ENCODE measurements at places on chromosomes 13 and 19.

DNA sequence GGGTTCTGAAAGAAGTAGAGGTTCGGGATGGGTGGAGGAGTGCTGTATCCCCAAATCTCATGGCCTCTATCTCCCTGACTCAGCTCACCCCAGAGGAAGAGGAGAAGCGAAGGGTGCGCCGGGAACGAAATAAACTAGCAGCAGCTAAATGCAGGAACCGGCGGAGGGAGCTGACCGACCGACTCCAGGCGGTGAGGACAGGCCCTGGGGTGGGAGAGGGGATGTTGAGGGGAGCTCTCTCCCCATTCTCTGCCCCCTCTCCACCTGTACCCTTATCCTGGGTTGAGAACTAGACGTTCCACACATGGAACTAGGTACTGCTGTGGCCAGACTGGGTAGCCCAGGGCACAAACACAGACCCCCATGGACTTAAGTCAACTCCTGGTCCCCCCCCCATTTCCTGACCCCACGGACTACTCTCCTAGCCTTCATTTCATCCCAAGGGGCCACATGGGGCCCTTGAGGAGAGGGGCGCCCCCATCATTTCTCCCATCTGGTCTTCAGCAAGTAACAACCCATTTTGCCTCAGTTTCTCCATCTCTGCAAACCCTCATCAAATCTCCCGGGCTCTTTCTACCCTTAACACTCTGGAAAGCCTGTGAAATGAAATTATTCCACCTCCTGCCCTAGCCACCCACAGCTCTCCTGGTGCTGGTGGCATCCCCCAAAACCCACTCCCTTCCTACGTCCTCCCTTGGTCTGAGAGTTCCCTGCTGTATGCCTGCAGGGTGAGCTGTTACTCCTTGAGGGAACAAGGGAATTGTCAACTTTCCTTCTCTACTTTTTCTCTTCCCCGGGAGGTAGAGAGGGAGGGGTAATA lies 3.5 kb downstream of the FOSB start:
- DNase-seq, result no peak

- no peak for DNase-seq
These were observed 473.5 kb downstream of the GPC6 start for GRCh38 chr13:93700115-93700514.

DNA sequence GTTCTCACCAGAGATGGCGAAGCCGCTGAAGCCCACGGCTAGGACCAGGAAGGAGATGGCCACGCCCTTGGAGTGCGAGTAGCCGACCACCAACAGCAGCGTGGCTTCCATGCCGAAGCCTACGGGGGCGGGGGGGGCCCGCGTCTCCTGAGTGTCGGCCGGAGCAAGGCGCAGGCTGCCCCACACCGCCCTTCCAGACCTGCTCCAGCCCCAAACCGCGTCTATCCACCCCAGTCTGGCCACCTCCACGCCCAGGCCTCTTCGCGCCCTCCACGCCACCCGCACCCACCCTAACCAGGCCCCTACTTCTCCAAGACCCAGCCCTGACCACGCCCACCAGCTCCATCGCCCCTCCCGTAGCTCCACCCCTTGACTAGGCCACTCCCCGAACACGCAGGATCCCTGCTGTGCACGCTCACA lies 6.2 kb downstream of the GFY start:
- DNase-seq, result no peak

DNA sequence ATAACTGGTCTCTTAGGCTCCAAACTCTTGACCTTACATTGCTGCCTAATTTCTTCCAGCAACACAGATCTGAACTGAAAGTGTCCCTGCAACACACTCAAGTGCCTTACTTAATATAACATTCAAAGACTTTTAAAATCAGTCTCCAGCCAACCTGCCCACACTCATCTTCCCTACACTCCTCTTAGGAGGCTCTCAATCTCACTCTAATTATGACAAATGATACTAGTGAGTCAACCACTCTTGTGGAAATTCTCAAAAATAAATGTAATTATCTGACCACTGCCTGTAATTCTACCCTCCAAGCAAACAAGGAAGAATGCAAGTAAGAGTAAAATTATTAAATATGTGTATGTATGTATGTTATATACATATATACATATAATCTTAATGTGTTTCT lies 348.1 kb upstream of the MIR17HG start:
- DNase-seq, result no peak

DNA sequence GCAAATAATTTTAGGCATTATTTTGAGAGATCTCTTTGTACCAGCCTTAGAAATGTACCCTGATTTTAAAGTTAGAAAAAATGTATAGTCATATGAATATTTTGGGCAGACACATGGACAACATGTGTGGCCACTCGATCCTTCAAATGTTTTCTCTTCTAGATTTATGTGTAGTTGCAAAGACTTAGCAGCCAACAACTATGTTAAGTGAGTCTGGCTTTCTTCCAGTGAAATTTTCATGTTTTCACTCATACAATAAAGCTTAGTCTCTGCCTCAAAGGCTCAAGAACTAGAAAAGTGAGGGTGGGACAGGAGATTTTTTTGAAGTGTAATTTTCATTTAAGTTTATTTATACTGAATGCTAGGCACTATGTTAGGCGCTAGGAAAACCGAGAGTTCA lies 207.7 kb upstream of the DACH1 start:
- no peak for DNase-seq

GRCh38 chr13:102584434-102584833 lies 12.4 kb upstream of the TPP2 start:
- DNase-seq, result no peak

- no peak for DNase-seq
These were observed 11.5 kb downstream of the PLPP2 start for GRCh38 chr19:279656-280055.

DNA sequence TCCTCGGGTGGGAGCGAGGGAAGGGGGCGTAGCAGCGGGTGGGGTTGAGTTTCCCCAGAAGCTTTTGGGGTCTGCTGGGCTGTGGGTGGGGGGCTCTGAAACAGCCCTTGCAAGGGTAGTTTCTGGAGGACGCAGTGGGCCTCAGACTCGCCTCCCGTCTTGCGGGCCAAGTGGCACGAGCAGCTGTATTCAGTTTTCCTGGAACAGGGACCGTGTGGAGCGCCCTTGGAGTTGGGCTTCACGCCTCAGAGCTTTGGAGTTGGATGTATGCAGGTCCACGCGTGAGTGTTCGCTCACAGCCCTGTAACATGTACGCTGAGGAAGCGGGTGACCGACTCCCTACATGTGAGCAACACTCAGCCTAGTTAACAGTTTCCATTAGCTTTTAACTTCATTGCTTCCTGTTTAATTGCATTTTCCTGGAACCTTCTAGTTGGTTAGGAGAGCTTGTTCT lies 603 bp downstream of the TM9SF2 start:
- no peak for DNase-seq

DNA sequence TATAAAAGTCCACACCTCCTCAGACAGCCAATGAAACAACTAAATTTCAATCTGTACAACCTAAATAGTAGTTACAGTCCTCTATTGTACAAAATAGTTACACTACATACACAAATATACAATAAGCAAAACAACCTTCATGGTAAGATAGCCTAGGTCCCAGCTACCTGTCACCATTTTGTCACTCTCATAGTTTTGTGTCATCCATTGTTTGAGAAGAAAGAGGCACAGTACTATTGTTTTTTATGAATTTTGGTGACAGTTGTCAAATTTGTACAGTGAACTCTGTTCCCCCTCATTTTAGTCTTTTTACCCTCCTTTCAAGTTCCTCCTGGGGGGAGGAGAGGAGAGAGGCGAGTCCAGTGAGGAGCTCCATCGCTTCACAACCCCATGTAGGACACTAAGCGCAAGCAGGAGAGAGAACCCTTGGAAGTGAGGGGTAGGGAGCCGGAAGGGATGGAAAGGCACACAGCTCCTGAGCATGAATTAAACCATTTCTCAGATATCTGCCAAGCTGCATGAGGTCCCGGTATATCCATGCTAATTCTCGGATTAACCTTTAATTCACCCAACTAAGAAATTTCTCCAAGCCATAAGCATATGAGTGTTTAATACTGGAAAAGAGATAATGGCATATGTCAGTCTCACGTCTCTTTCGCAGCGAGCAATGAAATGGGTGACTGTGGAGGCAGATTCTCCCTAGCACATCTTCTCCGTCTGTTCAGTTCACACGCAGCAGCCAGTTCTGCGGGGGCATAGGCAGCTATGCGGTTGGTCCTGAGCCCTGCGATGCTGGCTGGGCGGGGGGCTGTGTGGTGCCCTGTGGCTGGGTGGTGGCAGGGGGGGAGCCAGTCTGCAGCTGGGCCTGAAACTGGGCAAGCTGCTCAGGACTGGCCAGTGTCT lies 60.5 kb downstream of the SERP2 start:
- DNase-seq, result no peak

GRCh38 chr13:99948907-99949678 lies 22.5 kb downstream of the ZIC5 start:
- DNase-seq, result no peak

GRCh38 chr19:21321134-21321533 lies 8.1 kb downstream of the ZNF708 start:
- DNase-seq, result no peak

GRCh38 chr19:17415121-17415520 lies 4.7 kb upstream of the MVB12A start:
- no peak for DNase-seq

GRCh38 chr19:33997690-33998089 lies 174.6 kb upstream of the LSM14A start:
- DNase-seq, result no peak

- no peak for DNase-seq
These were observed 9.5 kb upstream of the MBNL2 start for GRCh38 chr13:97212601-97213040.

DNA sequence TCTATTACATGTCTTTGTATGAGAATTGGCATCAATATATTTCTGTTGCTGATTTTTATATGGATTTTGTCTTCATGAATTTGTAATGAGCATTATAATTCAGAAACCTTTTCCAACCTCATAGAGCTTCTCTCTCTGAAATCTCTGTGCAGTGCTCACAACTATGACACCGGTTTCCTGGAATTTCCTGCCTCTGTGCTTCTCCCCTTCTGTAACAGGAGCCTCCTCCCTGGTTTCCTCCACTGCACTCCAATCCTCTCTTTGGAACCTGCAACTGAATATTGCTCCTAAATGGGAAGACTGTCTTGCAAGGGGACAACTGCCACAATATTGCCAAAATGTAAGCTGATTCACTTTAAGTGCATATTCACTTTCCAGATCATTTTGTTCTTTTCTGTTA lies 1147.9 kb downstream of the UQCRFS1 start:
- DNase-seq, result no peak

DNA sequence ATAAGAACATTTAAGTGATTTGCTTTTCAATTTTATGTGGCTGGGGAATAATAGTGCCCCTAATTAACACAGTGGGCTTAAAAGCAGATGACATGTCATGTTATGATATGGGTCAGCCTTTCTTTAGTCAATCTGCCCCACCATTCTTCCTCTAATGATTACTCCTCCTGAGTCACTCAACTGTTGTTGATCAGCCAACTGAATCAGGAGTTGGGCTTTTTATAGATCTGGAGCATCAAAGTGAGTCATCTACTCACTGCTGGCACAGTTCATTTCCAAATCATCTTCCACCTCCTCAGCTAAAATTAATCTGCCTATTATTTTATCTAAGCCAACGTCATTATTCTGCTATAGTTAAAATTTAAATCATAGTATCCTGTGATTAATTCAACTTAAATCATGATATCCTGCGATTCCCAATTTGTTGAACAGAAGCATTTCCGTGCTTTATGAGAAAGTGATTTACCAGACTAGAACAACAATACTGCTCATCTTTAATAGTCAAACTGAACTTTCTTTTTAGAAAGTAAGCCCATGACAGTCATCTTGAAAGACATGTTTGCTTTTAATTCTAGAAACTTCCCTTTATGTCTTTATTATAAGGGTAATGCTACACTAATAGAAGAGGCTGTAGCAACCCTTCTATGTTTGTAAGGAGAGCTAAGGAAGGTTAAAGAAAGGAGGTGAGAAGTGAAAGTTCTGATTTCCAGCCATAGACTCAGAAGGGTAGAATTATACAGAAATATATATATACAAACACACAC lies 551.4 kb downstream of the TBC1D4 start:
- DNase-seq, result no peak

DNA sequence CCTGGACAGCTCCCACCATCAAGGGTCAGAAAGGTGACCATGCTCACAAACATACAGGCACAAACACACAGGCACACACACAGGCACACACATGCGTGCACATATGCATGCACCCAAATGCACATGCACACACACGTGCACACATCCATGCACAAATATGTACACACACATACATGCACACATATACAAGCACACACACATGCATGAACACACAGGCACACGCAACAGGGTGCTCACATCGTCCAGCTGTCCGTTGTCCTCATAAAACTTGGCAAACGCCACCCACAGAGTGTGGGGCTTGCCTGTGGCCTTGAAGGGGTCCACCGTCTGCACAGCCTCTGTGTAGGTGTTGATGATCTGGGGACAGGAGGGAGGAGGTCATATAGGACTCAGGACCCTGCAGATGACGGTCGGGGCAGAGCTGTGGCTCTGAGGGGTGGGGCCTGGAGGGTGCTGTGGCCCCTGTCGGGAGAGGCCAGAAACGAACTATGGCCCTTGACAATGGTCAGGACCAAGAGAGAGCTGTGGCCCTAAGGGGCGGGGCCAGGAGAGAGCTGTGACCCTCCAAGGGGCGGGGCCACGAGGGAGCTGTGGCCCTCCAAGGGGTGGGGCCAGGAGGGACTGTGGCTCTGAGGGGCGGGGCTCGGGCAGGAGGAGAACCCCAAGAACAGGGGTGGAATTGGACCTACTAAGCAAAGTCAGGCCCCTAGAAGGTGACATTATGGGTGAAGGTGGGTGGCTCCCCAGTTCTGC lies 6.2 kb downstream of the XAB2 start:
- no peak for DNase-seq

DNA sequence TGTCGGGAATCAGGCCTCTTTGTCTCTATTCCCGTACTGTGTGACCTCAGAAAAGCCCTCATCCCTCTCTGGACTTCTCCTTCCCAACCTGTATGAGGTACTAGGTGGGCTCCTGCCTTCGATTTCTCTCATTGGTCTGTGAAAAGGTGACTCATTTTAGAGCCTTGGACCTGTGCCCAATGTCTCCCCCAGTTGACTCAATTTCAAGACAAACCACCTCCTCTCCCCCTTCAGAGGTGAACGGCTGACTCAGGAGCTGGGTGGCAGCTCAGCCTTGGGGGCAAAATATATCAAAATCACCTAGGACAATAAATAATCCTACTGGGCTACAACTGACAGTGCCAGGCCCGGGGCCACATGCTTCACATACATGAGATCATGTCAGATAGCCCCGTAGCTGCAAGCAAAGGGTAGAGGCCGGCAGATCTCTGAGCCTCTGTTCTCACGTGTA lies 630 bp downstream of the COQ8B start:
- no peak for DNase-seq

DNA sequence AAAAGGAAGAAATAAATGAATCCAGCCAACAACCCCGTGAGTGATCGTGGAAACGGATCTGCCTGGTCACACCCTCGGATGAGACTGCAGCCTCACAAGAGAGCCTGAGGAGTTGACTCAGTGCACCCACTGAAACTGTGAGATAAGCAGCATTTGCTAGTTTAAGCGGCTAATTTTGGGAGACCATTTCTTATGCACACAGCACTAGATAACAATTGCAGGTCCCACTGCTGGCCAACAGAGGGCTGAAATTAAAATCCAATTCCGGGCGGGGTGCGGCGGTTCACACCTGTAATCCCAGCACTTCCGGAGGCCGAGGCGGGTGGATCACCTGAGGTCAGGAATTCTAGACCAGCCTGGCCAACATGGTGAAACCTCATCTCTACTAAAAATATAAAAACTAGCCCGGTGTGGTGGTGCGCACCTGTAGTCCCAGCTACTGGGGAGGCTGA lies 3.6 kb downstream of the UQCR11 start:
- no peak for DNase-seq

GRCh38 chr13:26280295-26280694 lies 26.4 kb downstream of the CDK8 start:
- DNase-seq, result no peak

- no peak for DNase-seq
These were observed at the start of gene RSPH6A for GRCh38 chr19:45814851-45815480. Gene RSPH6A (minus strand): TSS chr19:45815308. CDS start chr19:45815176, 132 bp downstream.

Data from esophagus squamous epithelium (tissue), 5 donors.